ENCODE measurements at places on chromosomes 2 and 18.

DNA sequence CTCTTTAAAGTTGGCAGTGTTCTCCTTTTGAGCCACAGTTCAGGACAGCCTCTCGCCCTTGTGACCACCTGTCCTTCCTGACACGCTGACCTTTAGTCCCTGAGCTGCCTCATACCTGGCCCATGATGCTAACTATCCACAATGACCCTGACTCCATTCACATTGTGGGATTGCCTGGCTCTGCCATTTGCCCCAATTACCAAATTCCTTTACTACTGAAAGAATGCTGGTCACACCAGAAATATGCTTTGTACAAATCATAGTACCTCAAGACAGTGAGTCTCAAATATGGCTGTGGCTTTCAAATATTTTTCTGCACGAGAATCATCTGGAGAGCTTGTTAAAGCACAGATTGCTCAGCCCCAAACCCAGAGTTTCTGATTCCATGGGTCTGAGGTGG is 54.2 kb downstream of the LTBP1 start:
- DNase-seq = no peak

- no peak for DNase-seq
These were observed 71.8 kb downstream of the GFPT1 start for GRCh38 chr2:69315160-69315761.

DNA sequence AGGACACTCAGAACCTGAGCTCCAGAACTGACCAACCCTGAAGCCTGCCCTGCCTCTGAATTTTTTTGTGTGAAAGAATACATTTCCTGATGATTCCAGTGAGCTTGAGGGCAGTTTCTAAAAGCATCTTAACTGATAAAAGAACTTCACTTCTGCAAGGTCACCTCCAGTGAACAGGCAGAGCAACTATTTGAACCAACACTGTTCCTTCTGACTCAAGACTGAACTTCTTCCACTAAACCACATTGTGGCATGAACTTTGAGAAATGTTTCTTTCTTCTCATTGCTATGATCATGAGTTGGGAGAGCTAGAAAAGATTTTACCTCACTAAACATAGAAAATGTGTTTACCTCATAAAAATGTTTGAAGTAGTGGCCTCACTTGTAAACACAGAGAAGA is 83.8 kb upstream of the SERTAD2 start:
- no peak for DNase-seq

DNA sequence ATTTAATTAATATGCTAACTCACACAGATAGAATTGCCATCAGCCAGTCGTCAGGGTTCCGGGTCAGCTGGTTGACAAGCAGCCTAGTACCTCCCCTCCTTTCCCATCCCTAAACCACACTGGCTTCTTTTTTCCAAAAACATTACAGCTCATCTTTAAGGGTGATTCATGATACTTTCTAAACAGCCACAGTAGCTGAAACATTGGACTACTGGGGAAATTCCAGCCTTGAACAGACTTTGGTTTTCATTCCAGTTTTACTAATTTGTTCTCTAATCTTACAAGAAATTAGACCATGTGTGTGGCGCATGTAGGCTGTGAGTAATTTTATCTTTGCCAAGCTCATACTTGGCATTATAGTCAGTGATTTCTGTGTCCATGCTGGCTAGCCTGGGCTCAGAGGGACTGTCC is 110.8 kb downstream of the FMNL2 start:
- DNase-seq = no peak

DNA sequence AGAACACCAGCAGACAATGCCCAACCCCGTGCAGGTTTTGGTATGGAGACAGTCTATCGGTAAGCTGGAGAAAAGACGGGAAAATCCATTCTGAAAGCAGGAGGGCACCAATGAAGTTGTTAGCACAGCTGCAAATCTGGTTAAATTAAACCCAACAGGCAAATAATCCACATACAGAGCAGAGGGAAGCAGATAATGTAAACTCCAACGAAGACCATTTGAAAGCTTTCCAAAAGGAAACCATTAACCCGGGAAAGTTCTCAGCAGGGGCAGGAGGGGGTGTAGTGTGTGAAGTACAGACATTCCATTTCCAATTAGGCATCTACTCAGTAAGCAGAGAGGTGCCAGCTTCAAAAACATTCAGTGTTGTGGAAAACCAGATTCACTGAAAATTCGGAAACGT is 10.3 kb downstream of the EDAR start:
- DNase-seq = no peak

GRCh38 chr2:8378016-8378810 is 303.6 kb upstream of the ID2 start:
- no peak for DNase-seq

DNA sequence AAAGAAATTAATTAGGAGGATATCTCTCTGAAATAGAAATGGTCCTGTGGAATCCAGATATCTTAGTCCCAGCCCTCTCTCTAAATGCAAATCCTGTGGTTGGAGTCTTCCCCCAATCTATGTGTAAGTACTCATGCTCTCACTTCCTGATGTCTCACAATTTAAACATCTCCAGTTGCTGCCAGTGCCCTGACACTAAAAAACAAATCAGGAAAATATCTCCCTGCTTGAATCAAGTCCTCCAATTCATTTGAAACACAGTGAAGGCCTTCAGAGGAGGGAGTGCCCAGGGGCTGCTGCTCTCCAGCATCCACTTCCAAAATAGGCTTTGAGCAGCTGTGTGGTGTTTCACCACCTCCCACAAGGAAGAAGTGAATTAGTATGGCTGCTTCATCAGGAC is 413.8 kb downstream of the RAD51AP2 start:
- no peak for DNase-seq

DNA sequence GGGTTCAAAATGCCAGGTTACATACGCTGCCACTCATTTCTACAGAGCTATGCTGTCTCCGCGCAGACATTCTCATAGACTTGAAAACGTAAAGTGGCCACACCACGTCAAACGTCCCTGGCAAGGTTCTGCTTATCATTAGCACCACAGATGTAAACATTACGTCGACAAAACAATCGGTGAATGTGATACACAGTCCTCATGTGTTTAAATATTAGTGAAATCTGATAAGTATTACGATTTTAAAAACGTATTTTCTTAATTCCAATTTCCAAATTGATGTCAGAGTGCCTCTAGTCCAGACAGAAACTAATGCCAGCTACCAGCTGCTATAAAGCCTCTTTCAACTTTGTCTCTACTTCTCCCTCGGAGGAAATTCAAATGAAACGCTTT is 1.2 kb downstream of the STK17B start:
- DNase-seq = no peak
